ENCODE measurements at places on chromosomes 7 and 10.

- DNase-seq = peak; percentile 82
Measured at GRCh38 chr10:3783316-3783681, 1.7 kb downstream of the KLF6 start.

- DNase-seq = no peak
Measured at GRCh38 chr7:27671675-27672074, 9.0 kb upstream of the HIBADH start.

- DNase-seq = no peak
Measured at GRCh38 chr10:44949915-44950314, 9.7 kb upstream of the RASSF4 start.

DNA sequence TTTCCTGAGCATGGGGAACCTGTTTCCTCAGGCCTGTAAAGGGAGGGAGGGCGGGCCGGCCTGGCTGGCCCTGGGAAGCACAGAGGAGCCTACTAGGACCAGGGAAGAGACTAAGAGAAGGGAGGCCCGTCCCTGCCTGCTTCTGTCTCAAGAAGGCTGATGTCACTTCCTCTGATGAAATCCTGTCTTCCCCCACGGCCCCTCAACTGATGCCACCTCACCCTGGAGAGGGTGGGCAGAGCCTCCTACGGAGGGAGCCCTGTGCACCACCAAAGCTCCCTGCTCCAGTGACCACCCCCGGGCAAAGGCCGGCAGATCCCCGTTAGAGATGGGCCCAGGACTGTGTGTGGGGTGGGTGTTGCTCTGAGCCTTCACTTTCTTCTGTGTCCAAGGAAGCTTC, 1.0 kb upstream of the PILRA start:
- DNase-seq = no peak

- DNase-seq = no peak
Measured at GRCh38 chr10:78071140-78071856, 37.6 kb downstream of the RPS24 start.

DNA sequence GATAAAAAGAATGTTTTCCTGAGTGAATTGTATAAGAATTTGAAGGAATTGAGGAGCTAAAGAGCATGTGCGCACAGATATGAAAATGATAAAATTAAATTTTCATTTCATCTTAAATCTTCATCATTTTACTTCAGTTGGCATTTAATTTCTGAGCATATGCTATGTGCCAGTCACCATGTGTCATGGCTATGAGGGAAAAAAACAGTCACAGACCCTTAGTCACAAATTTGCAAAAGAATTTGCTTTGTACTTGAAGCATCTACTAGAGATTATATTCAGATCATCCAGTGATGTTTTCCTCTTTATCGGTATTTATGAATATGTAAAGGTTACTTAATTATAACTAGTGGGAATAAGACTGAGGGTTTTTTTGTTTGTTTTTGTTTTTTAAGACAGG, 29.8 kb downstream of the VCL start:
- peak; percentile 8 for DNase-seq
